ENCODE measurements at places on chromosomes 3 and 15.

- DNase-seq: no peak
Observed at GRCh38 chr3:123153125-123154019, 48.4 kb upstream of the SEC22A start.

DNA sequence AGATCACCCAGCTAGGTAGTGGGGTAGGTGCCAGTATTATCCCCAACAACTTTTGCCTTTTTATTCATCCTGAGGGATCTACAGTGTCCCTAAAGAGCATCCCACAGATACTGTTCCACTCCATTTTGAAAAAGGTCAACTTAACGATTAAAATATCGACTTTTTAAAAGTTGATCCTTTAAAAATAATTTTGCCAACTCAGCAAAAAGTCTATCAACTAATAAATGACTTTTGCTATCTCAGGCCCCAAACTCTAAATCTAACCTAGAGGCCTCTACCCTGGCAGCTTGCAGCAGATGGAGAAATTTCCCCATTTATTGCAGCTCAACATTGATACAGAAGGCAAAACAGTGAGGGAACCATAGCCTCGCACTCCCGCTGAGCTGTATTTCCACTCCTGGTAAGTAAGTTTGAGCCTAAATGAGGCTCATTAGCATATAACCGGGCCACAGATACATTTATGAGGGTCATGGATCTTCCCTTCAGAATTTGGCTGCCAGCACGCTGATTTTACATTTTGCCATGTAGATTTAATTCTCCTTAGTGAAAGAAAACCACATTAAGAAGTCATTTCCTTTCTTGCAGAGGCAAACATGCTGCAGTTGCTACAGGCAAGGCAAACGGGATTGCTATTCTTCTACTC lies 704.1 kb upstream of the CFAP20DC start:
- DNase-seq: no peak

DNA sequence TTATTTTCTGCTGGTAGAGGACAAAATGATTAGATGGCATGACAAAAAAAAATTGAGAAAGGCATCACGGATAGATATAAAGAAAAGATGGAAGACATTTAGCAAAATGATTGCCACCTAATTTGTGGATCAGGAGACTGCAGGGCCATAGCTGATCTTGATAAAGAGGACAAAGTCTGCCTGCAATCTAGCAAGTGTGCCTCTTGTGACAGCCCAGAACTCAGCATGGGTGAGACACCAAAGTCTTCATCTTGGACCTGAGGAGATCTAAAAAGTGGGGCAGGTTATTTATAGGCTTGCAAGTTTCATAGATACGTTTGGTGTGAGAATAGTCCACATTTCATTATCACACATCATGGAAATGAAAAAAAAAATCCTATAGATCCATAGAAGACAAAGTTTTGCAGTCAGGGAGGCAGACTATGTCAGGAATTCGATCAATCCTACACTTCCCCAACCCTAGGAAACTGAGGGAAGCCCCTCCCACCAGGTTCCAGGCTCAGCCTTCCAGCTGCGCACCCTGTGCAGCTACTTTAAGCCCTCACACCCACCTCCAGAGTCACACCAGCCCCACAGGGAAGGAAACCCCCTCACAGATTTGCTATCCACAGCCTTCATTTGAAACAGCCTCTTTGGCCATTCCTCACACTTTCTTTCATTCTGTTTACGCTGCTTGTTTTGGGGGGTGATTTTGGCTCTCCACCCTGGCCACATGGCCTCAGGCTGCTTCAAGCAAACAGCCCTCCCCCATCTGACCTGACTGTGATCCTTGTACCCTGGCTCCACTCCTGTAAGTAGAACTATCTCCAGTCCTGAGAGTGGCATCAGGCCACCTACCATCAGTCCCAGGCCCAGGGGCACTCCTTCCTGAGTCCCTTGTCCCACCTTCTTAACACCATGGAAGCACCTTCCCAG lies 28.1 kb upstream of the KLHL6 start:
- DNase-seq: peak; percentile 75

- no peak for DNase-seq
Observed at GRCh38 chr3:62574266-62574898, 201.0 kb upstream of the FEZF2 start.

GRCh38 chr3:77081240-77081661 lies 41.4 kb downstream of the ROBO2 start:
- no peak for DNase-seq

GRCh38 chr3:138629526-138629925 lies 21.0 kb downstream of the FAIM start:
- DNase-seq: no peak

DNA sequence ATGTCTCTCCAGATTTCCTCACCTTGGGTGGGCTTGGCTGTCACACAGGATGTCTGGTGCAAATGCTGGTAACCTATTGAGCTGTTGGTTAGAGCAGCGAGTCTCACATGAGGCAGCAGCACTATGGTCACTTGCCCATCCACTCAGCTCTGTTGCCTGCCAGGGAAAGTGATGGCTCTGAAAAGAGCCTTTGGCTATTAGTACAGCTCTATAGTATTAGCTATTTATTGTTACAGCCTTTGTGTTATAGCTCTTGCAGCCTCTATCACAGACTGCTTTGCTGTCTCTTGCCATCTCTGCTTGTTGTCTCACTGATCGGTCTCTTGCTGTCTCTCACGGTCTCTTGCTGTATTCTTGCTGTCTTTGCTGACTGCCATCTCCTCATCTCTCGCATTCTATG lies 114.3 kb downstream of the MFSD1 start:
- no peak for DNase-seq

DNA sequence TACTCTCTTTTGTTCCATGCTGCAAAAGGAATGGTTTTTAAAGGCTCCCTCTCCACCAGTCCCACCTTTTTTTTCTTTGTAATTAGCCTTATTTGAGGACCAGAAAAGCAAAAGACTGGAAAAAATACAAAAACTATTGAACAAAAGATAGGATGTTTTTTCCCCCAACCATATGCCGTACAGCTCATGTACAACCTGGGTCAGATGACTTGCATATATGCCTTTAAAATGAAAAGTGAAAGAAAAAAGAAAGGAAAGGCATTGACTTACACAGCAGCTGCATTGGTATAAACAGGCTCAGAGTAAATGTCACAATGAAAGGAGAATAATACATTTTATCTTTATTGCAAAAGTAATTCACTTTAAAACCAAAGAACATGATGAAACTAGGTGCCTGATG lies 69.5 kb upstream of the CMC1 start:
- DNase-seq: no peak

- no peak for DNase-seq
Observed at GRCh38 chr3:38647217-38647970, 2.1 kb downstream of the SCN5A start.

- no peak for DNase-seq
Observed at GRCh38 chr3:101172516-101172915, 147.9 kb downstream of the IMPG2 start.

DNA sequence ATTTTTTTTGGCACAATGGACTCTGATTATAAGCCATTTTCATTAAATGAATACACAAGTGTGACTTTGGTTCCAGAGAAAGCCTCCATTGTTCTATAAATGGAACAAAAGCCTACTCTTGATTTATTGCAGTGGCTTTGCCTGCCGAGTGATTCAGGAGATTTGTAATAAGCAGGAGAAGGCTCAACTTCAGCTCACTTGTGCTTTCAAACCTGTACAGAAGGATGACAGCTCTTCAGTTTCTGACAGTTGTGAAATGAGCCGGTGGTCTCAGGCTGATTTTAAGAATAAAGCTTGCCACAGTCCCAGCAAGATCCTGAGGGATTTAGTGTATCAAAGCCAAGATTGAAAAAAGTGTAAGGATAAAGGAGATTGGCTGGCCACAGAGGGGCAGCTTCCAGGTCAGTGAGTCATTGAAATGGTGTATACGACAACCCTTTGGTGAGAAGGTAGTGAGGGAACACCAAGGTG lies 438.8 kb upstream of the TGFBR2 start:
- no peak for DNase-seq

GRCh38 chr15:69131362-69132220 lies 28.8 kb upstream of the GLCE start:
- DNase-seq: peak; percentile 65

- no peak for DNase-seq
Observed at GRCh38 chr3:95813244-95813643, 1001.1 kb upstream of the EPHA6 start.

Data from right lobe of liver (tissue), 6 donors.